Fibroblast of skin of right biceps (primary cell): ENCODE measurements at places on chromosomes 12 and 14.

- no peak for DNase-seq
Measured at GRCh38 chr14:100736269-100737180, 9.8 kb downstream of the DLK1 start.

DNA sequence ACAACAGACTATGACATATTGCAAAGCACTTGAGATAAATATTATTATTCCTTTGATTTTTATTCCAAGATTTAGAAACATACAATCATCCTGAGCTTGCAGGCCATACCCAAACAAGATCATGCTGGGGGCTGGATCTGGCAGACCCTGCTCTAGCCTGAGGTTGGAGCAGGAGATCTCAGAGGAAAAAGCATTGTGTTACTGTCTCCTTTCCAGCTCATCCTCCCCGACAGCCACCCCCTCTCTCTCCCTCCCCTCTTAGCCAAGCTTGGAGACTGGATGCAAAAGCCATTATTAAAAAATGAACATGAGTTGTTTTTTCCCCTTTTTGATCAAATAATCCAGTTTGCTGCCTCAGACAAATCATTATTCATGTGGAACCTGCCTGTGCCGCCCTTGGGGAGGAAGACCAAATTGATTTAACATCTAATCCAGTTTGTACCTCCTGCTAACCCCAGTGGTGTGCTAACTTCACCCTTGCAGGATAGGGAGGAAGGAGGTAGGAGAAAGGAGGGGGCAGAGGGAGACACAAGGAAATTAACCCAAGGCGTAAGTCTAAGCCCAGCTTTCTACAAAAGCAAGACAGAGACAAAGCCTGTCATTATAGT lies 565.8 kb upstream of the TBX3 start:
- DNase-seq = no peak

DNA sequence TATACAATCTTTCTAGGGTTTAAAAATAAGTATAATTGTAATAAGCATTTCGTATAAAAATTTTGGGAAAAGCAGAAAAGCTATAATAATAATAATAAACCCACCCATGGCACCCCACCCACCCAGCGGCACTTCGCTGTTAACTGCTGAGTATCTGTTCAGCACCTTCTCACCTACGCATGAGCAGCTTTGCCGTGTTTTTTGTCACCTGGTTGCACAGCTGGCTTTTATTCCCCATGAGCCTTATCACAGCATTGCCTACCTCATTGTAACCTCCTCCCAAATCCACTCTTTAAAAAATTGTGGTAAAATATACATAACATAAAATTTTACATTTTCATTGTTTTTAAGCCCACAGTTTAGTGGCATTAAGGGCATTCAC lies 34.7 kb downstream of the CYP46A1 start:
- DNase-seq = no peak

DNA sequence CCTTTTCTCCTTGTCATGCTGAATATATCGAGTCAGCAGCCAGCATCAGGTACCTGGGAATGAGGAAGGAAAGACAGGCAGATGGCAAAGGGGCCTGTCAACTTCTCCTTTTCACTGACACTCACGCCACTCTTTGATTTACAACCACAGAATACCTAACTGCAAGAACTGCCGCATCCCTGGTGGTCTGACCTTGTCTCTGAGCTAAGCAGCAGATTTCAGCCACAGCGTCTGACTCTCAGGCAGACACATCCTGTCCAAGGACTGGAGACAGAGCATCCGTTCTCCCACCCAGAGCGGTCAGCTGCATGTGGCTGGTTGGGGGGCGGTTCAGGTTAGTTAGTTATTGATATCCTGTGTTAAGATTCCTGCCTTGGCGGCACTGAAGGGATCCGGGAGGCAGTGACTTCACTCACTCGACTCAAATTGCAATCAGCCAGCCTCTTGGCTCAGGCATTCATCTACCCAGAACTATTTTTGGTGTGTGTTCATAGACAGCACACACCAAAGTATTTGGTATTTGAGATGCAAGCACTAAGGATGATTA lies 11.2 kb upstream of the MAP1LC3B2 start:
- DNase-seq = peak; percentile 85

DNA sequence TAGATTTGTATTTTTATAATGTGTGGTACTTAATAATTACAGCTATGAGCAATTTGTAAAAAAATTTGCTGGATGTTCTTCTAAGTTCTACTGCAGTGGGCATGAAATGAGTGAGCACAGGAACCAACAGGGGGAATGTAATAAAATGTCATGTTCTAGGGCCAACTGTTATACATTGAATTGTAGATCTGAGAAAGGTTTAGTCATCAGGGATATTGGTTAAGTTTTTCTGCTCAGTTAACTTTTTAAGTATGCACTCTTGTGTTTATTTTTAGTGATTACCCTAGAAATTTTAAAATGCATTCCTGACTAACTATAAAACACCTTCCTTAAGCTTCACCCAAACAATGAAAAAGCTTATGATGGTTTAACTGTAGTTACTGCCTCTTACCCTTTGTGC lies 101.8 kb downstream of the CAND1 start:
- DNase-seq = peak; percentile 48

DNA sequence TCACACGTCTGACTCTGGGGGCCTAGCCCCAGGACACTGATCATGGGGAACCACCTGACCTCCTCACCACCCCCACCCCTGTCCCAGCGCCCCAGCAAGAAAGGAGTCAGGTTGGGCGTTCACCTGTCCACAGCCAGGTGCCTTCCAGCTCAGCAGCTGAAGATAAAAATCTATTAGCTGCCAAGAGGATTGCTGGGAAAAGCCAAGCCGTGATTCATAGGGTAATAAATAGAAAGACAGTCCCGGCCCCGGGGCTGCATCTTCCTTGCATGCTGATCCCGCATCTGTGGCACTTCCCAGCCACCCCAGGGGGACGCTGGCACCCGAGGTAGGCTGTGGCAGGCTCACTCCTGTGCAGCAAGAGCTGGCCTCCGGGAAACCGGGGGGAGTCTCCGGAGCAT lies 70.2 kb upstream of the NCOR2 start:
- no peak for DNase-seq

GRCh38 chr14:55124774-55125386 lies 4.2 kb upstream of the LGALS3 start:
- no peak for DNase-seq

DNA sequence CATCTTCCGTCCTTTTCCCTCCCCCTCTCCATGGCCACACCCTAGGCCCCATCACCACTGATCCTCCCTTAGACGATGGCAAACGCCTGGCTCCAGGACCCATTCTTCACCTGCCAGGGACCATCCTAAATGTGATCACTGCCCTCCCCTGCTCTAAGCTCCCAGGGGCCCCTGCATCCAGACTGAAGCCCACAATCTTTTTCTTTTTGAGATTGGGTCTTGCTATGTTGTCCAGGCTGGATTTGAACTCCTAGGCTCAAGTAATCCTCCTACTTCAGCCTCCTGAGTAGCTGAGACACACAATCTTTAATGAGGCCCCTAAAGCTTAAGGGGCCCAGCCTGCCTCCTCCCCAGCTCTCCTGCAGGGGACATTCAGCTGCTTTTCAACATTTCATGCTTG lies 15.3 kb downstream of the RBM19 start:
- no peak for DNase-seq

DNA sequence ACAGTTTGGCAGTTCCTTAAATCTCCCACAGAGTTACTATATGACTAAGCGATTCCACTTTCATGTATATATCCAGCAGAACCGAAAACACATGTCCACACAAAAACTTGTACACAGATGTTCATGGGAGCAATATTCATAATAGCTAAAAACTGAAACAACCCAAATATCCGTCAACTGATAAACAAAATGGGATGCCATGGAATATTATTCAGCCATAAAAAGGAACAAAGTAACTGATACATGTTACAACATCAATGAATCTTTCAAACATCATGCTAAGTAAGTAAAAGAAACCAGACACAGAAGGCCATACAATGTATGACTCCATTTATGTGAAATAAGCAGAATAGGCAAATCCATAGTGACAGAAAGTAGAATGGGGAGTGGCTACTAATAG lies 80.2 kb upstream of the GPHB5 start:
- no peak for DNase-seq

- DNase-seq = no peak
Measured at GRCh38 chr12:49446571-49446970, 79.3 kb downstream of the SPATS2 start.

GRCh38 chr12:219891-220352 lies 6.0 kb upstream of the SLC6A12 start:
- DNase-seq = peak; percentile 50

DNA sequence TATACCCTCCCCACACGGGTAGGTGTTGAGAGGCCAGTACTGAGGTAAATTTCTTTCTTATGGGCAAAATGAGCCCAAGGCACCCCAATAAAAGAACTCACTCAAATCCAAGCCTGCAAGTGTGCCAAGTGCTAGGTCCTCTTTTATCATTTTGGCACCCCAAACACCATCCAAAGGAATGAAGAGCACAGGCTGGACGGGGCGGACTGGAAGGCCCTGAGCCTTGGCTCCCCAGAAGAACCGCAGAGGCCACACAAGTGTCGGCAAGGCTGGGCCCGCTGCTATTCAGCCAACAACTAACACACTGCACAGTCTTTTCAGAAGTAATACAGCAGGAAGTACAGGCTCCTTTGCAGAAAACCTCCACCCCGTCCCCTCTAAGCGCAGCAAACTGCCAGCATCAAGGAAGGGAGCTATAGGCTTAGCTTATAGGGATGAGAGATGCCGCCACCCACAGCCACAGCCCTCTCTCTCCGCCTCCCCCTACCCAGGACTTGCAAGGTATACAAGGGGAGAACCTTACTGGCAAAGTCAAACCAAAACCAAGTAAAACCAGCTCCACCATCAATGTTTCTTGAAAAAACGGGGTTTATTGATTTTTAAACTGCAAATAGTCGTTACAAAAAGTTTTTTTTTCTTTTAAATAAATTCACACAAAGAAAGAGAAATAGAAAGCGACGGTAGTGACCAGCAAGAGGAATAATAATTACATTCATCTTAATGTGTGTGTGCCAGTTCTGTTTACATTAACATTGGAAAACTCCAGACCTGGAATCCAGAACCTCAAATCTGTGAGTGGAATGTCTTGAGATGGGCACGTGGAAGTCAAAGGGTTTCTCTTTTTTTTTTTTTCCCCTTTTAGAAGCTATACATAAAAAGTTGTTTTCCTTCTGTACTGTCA lies 5.5 kb downstream of the ZFP36L1 start:
- no peak for DNase-seq

DNA sequence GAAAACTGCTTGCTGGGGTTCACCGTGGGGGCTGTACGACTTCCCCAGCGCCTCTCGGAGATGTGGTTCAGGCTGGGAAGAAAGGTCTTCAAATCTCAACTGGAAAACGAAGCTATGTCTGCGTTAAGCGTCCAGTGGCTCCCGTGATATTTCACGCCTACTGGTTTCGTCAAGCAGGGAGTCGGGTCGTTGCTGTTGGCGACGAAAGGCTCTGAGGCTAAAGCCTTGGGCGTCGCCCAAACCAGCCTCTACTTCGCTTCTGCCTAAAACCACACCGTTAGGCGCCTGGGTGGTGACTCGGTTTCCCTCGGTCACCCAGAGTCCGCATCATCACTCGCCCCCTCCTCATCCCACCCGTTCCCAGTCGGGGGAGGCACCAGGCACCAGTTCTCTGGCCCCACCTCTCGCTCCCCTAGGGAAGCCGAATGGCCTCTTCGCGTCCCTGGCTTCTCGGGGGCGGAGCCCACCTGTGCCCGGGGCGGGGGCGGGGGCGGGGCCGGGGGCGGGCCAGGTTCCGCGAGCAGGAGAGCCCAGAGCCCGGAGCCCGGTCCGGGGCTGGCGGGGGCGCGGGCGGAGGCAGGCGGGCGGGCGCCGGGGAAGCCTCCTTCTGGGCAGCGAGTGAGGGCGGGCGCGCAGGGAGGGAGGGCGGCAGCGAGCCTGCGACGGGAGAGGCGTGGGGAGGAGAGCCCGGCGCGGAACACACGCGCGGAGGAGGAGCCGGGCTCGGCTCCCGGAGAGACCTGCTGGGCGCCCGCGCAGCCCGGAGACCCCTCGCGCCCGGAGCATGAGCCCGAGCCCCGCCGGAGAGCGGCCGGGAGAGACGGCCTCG lies at the start of gene B4GALNT3:
TSS of gene B4GALNT3 (plus strand) at position 510 of the 829 bp plus-strand sequence. CDS start 438 bp downstream, outside the sequence.
- peak; percentile 14 for DNase-seq

DNA sequence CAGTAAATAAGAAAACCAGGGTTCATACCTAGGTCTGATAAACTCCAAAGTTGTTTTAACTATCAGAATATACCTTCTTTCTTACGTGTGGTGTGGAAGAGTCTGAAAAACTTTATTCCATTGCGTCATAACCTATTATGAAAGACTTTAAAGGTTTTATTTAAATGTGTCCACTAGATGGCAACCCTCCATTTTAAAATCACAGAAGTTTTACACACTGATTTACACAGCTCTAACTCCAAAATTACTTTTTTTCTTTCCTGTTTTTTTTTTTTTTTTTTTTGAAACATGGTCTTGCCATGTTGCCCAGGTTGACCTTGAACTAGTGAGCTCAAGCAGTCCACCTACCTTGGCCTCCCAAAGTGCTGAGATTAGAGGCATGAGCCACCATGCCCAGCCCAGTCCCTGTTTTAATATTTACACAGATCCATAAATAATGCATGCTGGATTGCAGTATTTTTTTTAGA lies 17.3 kb upstream of the TMPRSS12 start:
- DNase-seq = peak; percentile 75

DNA sequence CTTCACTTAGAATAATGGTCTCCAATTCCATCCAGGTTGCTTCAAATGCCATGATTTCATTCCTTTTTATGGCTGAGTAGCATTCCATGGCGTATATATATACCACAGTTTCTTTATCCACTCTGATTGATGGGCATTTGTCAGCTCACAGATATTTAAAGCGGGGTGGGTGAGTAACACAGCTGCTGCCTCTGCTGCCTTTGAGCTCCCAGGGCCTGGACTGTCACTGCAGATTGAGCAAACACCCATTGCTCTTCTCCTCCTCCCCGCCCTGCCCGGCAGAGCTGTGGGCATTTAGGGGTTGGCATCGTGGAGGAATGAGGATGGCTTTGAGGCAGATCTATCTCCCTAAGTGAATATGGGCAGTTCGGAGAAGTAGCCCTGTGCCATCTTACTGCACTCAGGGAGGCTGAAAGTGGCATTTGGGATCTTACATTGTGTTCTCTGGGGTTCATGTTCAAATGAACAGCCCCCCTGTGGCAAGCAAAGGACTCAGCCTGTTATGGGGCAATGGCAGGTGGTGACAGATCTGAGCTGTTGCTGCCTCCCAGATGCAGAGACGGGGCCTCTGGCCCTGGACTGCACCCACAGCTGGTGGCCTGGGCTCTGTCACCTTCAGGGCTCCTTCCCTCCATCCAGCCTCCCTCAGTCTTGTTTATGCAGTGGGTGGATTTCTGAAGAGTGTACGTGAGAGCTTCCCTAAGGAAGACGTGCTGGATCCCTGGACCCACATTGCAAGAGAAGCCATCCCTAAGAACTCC lies 4.9 kb downstream of the RFLNA start:
- peak; percentile 29 for DNase-seq

DNA sequence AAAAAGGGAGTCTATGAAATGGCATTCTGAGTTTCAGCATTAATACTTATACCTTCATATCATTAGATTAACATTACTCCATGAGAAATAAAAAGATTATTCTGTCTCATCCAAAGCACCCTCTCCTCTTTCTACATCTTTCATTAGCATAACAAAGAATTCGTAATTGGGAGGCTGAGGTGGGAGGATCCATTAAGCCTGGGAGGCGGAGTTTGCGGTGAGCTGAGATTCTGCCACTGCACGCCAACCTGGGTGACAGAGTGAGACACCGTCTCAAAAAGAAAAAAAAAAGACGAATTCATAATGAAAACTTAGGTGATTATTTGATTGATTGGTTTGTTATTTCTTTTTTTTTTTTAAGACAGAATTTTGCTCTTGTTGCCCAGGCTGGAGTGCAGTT lies 1.8 kb upstream of the CDK17 start:
- no peak for DNase-seq

GRCh38 chr12:113463746-113464451 lies 7.8 kb downstream of the LHX5 start:
- DNase-seq = no peak
